ENCODE measurements at places on chromosomes 11 and 22.

- no peak for DNase-seq
Observed at GRCh38 chr11:39174196-39174595, 2285.3 kb downstream of the LRRC4C start.

- DNase-seq = no peak
Observed at GRCh38 chr11:117420598-117420997, 92.9 kb downstream of the CEP164 start.

GRCh38 chr11:111871693-111872161 lies 346 bp upstream of the ALG9 start:
- no peak for DNase-seq

GRCh38 chr11:30483056-30483455 lies 103.1 kb downstream of the MPPED2 start:
- no peak for DNase-seq

GRCh38 chr22:45673482-45674175 lies 2.0 kb downstream of the ATXN10 start:
- DNase-seq = no peak

Data from heart right ventricle (tissue), 16 donors.